ENCODE measurements at places on chromosomes 6 and 20.

DNA sequence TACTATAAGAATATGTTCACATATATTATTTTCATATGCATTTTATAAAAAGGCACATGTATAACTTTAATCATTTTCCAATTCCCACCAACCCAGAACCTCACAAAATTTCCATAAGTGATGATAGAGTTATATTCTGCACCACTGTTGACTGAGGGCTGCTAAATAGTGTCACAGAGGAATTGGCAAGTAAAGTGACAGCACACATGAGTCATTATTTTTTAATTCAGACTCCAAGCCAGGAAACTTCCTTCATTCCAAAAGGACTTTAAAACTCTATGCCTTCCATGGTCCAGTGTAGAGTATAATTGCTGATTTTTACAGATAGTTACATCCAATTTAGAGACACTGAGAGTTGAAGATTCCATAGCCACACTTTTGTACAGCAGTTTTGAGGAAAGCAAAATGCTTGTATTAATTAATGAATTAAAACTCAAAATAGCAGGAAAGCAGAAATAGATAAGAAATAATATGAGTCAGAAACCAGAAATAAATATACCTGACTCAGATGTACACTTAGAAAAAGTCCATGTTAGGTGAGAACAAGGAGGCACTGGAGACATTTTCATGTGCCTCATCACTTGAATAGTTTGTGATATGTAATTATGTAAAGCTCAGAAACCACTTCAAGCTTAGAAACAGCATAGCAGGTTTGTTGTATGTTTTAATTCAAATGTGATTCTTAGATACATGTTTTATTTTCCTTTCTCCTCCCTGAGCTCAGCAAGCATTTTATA lies 425.2 kb upstream of the OPRM1 start:
- DNase-seq = no peak

DNA sequence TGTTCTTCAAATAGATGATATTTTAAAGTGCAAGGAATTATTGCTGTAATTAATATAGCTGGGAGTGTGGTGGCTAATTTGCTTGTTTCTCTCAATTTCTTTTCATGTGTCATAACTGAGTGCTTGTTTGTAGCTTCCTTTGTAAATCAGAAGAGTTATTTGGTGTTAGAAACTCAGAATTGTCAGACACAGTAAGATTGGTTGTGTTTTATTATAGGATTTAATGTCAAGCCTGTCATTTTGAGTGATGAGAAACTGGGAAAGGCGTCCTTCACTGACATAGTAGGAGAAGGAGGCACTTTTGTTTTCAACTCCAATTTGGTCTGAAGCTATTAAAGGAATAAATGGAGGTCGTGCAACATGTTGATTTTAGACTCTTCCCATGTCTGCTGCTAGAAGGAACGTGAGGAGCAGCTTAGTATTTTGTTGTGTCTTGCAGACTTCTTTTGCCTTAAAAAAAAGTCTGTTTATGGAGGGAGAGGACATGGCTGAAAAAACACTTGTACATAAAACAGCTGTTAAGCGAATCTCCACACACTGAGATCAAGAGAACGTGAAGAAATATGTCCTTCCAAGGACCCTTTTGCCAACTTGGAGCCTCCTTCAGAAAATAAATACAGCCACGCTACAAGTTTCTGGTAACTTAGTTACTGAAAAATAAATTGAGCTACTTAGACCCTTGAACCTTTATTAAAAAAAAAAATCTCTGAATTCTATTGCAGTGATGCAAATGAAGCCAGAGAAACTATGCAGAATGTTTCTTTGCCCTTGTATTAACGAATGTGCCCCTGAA lies 59.5 kb downstream of the BMP6 start:
- DNase-seq = no peak

DNA sequence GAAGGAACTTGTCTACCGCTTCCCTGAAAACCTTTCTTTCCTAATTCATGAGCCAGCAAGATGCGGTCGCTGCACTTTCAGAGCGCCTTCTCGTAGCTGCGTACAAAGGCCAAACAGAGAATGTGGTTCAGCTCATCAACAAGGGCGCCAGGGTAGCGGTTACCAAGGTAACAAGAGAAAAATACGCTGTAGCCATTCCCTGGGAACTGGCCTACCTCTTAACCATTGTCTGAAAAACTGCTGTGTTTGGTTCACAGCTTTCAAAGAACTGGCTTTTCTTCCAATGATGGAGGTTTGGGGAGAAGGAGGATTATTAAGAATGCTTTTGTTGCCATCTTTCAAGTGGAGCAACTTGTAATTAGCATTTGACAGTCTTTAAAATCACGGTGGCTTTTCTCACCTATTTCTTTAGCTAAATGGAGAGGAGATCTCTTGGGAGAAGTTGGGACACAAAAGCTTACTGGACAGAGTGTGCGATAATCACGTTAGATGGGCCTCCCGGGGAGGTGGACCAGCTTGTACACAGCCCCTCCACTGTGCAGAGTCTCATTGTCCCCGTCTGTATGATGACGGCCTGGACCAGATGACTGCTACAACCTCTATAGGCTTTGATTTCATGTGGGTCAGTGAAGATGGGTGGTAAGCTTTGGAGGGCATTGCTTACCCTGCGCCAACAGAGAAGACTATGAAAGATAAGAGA lies 71.5 kb downstream of the LYRM2 start:
- no peak for DNase-seq

DNA sequence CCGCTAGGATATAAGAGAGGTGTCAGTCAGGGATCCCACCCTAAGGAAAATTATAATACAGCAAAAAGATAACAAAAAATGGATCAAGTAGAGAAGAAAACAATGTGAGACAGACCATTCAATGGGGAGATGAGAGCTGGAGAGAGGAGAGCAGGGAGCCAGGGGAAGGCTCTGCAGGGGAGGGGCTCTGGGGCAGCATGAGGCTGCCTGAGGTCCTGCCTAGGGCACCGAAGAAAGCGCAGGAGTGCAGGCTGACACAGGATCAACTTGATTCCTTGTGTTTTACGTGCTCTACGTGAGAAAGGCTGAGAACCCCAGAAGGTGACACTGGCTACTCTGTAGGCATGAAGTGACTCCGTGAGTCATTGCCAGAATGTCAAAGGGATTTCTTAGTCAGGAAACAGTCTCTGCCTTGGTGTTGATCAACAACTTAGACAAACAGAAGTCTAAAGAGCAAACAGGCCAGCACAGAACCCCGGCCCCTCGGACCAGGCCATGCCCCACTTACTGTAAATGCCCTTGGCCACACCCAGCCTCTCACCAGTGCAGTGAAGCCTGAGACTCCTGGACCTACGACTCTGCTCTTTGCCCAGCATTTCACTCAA lies 290.1 kb upstream of the PRDM1 start:
- DNase-seq = no peak

DNA sequence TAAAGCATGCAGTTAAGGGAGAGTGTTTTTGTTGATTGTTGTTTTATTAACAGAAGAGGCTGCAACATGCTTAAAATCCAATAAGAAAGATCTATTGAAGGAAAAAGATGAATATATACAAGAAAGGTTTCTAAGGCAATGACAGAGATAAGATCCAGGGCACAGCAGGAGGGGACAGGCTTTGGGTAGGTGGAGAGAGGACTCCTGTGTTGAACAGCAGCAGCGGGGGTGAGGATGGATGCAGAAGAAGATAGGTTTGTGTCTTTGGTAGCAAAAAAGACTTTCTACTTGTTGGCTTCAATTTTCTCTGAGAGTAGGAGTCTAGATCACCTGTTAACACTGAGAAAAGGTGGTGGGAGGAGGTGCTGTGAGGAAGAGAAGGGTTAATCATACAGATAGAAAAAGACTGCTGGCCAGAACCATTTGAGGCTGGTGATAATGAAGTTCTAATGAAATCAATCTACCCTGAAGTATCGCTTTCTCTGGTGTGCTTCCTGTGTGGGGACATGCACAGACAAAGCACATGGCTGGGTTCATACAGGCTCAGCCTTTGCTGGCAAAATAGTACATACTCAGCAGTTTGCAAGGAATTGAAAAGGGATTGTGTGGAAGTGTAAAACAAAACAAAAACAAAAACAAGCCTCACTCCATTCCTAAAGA lies 17.2 kb upstream of the DST start:
- DNase-seq = no peak

- no peak for DNase-seq
Measured at GRCh38 chr6:56906752-56907151, 48.2 kb upstream of the BEND6 start.

GRCh38 chr20:22353586-22353985 lies 230.8 kb downstream of the FOXA2 start:
- no peak for DNase-seq

- DNase-seq = no peak
Measured at GRCh38 chr6:30885481-30885998, 1.2 kb downstream of the DDR1 start.

- DNase-seq = no peak
Measured at GRCh38 chr6:69735027-69735426, 61.8 kb downstream of the LMBRD1 start.

GRCh38 chr6:107495971-107496370 lies 6.1 kb downstream of the SOBP start:
- DNase-seq = no peak

GRCh38 chr6:132021552-132022375 lies 70.6 kb upstream of the CCN2 start:
- DNase-seq = no peak
